ENCODE measurements at places on chromosomes 1 and 21.

DNA sequence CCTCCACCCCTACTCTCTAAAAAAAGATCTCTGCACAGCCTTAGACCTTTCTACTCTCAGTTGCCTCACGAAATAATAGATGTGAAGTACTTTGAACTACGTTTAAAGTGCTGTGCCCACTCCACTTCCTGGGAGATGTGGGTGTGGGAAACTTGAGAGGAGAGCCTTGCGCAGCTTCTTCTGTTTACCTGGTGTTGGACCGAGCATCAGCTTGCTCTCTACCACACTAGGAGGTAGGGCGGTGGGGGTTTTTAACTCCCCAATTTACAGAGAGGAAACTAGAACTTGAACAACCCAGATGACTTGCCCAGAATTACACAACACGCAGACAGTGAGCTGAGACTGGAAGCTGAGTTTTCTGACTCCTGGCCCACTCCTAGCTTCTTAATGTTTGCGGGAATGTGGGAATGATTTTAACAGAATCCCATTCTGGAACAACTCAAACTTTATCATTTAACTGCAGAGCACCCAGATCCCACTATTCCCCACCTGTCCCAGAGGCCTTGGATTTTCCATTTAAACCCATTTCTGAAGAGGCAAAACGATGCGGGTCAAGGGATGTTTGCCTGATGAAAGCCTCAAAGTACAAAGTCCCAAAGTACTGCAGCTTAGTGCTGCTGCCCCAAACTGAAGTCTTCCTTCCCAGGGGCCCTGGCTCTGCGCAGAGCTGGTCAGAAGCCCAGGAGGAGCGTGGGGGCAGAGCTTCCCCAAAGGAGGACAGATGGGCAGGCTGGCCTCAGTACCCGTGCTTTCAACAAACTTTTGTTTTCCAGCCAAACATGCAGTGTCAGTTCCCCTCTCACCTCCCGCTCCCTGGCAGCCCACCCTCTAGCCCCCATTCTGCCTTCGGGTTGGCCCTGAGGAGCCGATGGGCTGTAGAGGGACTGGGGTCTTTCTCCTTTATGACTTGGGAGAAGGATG, 19.0 kb downstream of the BTG2 start:
- DNase-seq, result no peak
- H3K27ac ChIP-seq, result peak overlapping the region; percentile 90
- peaks cover 45% of the 10 kb centered on the region for H3K4me1 ChIP-seq
- H3K4me3 ChIP-seq, result no peak overlapping the region
- H3K27me3 ChIP-seq, result no peaks in the 10 kb centered on the region

GRCh38 chr1:93080179-93080823, 1.2 kb downstream of the MTF2 start:
- peak overlapping the region; percentile 95 for H3K4me3 ChIP-seq
- H3K4me1 ChIP-seq, result peaks cover 23% of the 10 kb centered on the region
- DNase-seq, result no peak

DNA sequence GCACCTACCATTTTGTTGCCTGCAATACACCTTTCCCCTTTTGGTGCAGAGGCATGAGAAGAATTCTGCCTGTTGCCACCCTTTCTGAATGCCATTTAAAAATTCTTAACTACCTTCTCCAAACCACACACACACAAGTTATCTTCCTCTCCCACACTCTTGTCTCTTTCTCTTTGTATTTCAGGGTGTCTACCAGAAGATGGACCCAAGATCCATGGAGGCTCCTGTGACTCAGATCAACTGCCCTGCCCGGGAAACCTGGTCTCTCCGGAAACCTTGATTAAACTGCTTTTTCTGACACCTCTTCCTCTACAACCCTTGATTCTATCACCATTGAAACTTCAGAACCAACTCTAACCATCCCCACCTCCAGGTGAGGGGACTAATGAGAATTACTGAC, 2.4 kb upstream of the TARS2 start:
- H3K4me1 ChIP-seq, result peaks cover 19% of the 10 kb centered on the region
- no peak overlapping the region for H3K27ac ChIP-seq
- no peak for DNase-seq
- no peak overlapping the region for H3K4me3 ChIP-seq
- H3K36me3 ChIP-seq, result peaks cover 8% of the 10 kb centered on the region
- H3K27me3 ChIP-seq, result no peaks in the 10 kb centered on the region

DNA sequence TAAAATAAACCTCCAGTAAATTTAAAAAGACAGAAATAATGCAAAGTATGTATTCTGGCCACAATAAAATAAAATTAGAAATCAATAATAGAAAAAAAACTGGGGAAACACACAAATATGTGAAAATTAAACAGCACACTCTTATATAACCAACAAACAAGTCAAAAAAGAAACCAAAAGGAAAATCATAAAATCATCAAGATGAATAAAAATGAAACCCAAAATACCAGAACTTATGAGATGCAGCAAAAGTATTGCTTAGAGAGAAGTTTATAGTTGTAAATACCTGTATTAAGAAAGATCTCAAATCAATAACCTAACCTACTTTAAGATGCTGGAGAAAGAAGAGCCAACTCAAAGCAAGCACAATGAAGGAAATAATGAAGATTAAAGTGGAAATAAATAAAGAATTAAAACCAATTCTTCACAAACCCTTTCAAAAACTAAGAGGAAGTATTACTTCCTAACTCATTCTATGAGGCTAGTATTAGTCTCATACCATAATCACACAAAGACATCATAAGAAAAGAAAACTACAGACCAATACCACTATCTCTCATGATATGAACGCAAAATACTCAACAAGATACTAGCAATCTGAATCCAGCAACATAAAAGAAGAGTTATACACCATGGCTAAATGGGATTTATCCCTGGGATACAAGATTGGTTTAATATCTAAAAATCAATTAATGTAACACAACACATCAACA, 6.4 kb upstream of the KRTAP10-3 start:
- H3K27me3 ChIP-seq, result no peaks in the 10 kb centered on the region
- no peaks in the 10 kb centered on the region for H3K4me1 ChIP-seq
- no peak for DNase-seq

- H3K27me3 ChIP-seq, result no peaks in the 10 kb centered on the region
- H3K4me3 ChIP-seq, result no peak overlapping the region
- no peaks in the 10 kb centered on the region for H3K36me3 ChIP-seq
- DNase-seq, result no peak
- no peak overlapping the region for H3K27ac ChIP-seq
- no peaks in the 10 kb centered on the region for H3K4me1 ChIP-seq
Observed at GRCh38 chr1:213759359-213760181, 228.2 kb upstream of the PROX1 start.

DNA sequence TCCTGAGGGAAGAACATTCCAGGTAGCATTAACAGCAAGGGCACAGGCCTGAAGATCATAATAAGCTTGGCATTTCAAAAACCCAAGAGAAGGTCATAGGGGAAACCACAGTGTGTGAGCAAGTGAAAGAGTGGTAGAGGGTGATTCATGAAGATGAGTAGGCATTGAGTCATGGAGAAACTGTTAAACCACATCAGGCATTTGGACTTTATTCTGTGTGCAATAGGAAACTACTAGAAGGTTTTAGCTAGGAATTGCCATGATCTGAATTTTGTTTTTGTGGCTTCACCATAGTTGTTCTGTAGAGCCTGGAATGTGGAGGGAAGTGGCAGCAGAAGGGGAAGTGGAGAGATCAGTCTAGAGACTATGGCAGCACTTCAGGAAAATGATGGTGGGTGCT, 359.0 kb upstream of the PTBP2 start:
- H3K4me1 ChIP-seq, result no peaks in the 10 kb centered on the region
- no peaks in the 10 kb centered on the region for H3K36me3 ChIP-seq
- H3K4me3 ChIP-seq, result no peak overlapping the region
- no peak for DNase-seq
- H3K27me3 ChIP-seq, result no peaks in the 10 kb centered on the region

- peak; percentile 51 for DNase-seq
- H3K27me3 ChIP-seq, result peaks cover 37% of the 10 kb centered on the region
- H3K36me3 ChIP-seq, result no peaks in the 10 kb centered on the region
- peak overlapping the region; percentile 44 for H3K4me3 ChIP-seq
- H3K4me1 ChIP-seq, result peaks cover 28% of the 10 kb centered on the region
Observed at GRCh38 chr1:156706657-156707416, 1.5 kb upstream of the CRABP2 start.

- H3K4me3 ChIP-seq, result no peak overlapping the region
- DNase-seq, result no peak
- peaks cover 8% of the 10 kb centered on the region for H3K4me1 ChIP-seq
- no peaks in the 10 kb centered on the region for H3K36me3 ChIP-seq
- H3K27me3 ChIP-seq, result no peaks in the 10 kb centered on the region
Observed at GRCh38 chr1:67787746-67788145, 45.5 kb downstream of the GNG12 start.

DNA sequence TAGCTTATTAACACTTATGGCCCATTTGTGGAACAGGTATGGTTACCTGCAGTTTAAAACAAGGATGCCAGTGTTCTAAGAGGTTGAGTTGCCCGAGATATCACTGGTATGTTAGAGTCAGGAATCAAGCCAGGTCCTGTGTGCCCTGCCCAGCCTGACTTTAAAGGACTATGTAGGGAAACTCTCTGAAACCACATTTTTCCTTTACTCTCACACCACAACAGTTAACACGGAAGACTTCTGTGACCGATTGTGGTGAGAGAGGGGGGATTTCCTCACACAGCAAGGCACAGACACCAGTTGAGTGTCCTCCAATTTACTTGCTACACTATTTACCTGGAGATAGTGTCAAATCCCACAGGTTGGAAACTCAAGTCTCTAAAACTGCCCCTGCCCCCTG, 47.8 kb downstream of the UCK2 start:
- no peak overlapping the region for H3K27ac ChIP-seq
- DNase-seq, result no peak
- no peaks in the 10 kb centered on the region for H3K27me3 ChIP-seq
- no peak overlapping the region for H3K4me3 ChIP-seq

DNA sequence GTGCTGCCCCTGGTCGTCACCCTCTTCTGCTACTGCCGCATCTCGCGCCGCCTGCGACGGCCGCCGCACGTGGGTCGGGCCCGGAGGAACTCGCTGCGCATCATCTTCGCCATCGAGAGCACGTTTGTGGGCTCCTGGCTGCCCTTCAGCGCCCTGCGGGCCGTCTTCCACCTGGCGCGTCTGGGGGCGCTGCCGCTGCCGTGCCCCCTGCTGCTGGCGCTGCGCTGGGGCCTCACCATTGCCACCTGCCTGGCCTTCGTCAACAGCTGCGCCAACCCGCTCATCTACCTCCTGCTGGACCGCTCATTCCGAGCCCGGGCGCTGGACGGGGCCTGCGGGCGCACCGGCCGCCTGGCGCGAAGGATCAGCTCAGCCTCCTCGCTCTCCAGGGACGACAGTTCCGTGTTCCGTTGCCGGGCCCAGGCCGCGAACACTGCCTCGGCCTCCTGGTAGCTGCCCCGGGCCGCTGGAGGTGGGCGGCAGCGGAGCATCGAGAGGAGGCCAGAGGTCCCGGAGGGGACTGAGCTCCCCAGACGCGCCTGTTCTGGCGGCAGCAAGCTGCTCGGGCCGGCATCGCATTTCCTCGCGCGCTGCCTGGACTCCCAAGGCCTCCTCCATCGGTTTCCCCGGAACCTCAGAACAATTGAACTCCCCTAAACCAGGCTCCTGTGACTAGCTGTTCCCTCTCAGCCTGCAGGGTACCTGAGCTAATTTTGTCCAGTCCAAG, 1.1 kb downstream of the GPR25 start:
- no peaks in the 10 kb centered on the region for H3K36me3 ChIP-seq
- peaks cover 43% of the 10 kb centered on the region for H3K27me3 ChIP-seq
- H3K4me3 ChIP-seq, result peak overlapping the region; percentile 28
- no peak for DNase-seq
- H3K27ac ChIP-seq, result no peak overlapping the region
- H3K4me1 ChIP-seq, result peaks cover 7% of the 10 kb centered on the region

GRCh38 chr1:119713039-119713748, 1.5 kb downstream of the PHGDH start:
- peak overlapping the region; percentile 65 for H3K4me3 ChIP-seq
- peak overlapping the region; percentile 49 for H3K27ac ChIP-seq
- H3K27me3 ChIP-seq, result peaks cover 7% of the 10 kb centered on the region
- H3K4me1 ChIP-seq, result peaks cover 20% of the 10 kb centered on the region
- no peak for DNase-seq
- H3K36me3 ChIP-seq, result no peaks in the 10 kb centered on the region

DNA sequence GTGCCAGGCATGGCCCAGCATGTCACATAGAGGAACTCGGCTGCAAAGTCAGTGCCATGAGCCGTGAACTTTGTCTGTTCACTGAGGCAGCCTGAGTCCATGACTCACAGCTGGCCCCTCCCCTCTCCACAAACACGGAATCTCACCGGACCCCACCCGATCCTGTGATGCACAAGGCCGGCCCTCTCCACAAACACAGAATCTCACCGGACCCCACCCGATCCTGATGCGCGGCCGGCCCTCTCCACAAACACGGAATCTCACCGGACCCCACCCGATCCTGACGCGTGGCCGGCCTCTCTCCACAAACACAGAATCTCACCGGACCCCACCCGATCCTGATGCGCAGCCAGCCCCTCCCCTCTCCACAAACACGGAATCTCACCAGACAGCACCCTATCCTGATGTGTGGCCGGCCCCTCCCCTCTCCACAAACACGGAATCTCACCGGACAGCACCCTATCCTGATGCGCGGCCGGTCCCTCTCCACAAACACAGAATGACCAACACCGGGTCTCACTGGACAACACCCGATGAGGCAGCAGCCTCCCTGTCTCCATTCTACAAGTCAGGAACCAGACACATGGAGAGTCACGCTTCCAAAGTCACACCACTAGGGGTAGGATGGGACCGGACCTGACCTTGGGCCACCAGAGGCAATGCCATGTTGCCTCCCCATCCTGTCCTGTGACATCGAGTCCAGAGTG, 39.6 kb upstream of the GPR153 start:
- H3K4me1 ChIP-seq, result no peaks in the 10 kb centered on the region
- no peak for DNase-seq
- no peaks in the 10 kb centered on the region for H3K27me3 ChIP-seq
- H3K36me3 ChIP-seq, result no peaks in the 10 kb centered on the region

- no peaks in the 10 kb centered on the region for H3K27me3 ChIP-seq
- no peak overlapping the region for H3K4me3 ChIP-seq
- no peaks in the 10 kb centered on the region for H3K36me3 ChIP-seq
- H3K4me1 ChIP-seq, result peaks cover 5% of the 10 kb centered on the region
- no peak overlapping the region for H3K27ac ChIP-seq
Observed at GRCh38 chr1:185670187-185670627, 64.0 kb upstream of the HMCN1 start.

- no peak overlapping the region for H3K4me3 ChIP-seq
- no peaks in the 10 kb centered on the region for H3K4me1 ChIP-seq
- no peak overlapping the region for H3K27ac ChIP-seq
- H3K36me3 ChIP-seq, result no peaks in the 10 kb centered on the region
- DNase-seq, result no peak
- no peaks in the 10 kb centered on the region for H3K27me3 ChIP-seq
Observed at GRCh38 chr1:34621916-34622315, 132.9 kb upstream of the GJB5 start.

GRCh38 chr1:234656944-234657654, 47.1 kb upstream of the IRF2BP2 start:
- no peak for DNase-seq
- H3K4me3 ChIP-seq, result no peak overlapping the region
- H3K4me1 ChIP-seq, result peaks cover 13% of the 10 kb centered on the region
- no peak overlapping the region for H3K27ac ChIP-seq

- H3K27me3 ChIP-seq, result no peaks in the 10 kb centered on the region
- no peaks in the 10 kb centered on the region for H3K36me3 ChIP-seq
- no peak overlapping the region for H3K27ac ChIP-seq
- no peak overlapping the region for H3K4me3 ChIP-seq
- no peaks in the 10 kb centered on the region for H3K4me1 ChIP-seq
Observed at GRCh38 chr1:54819195-54819536, 18.0 kb upstream of the TTC22 start.
